Stimulated activated CD4-positive, alpha-beta T cell treated with anti-CD3 and anti-CD28 coated beads, TNF-alpha, amount 100 ng/mL, for 24 hours (primary cell): ENCODE measurements at places on chromosomes 12 and 14.

GRCh38 chr14:103000291-103000921 lies 56.9 kb downstream of the CDC42BPB start:
- no peak for DNase-seq

GRCh38 chr14:48937541-48938195 lies 648.5 kb downstream of the RPS29 start:
- no peak for DNase-seq

- DNase-seq = no peak
Observed at GRCh38 chr14:100348784-100349685, 25.9 kb downstream of the SLC25A47 start.

DNA sequence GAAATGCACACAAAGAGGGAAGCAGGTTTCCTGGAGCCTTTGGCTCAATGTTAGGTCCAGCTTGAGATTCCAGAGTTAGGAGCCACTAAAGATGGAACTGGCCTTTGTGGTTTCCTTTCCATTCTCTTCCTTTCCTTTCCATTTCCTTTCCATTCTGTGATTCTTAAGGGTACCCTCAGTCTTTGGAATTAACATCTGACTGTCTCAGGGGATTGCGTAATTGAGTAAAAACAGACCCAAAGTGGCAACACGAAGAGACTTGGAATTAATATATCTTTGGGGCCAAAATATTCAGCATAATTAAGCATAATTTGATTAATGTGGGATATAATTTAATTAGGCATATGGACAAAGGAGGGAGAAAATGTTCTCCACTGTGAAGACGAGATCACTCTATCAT lies 205.6 kb downstream of the CRADD start:
- no peak for DNase-seq
